Lung microvascular endothelial cell (primary cell): ENCODE measurements at places on chromosomes 7 and 10. TPM values are rescaled to one million over a fixed set of nuclear protein-coding genes. Genes with fewer than 3 reads are reported as not detected.

GRCh38 chr7:55365205-55365674 is at the start of gene LANCL2:
LANCL2 (plus strand) TSS chr7:55365337; CDS start chr7:55366026, 689 bp downstream.
- DNase-seq = peak; percentile 40

DNA sequence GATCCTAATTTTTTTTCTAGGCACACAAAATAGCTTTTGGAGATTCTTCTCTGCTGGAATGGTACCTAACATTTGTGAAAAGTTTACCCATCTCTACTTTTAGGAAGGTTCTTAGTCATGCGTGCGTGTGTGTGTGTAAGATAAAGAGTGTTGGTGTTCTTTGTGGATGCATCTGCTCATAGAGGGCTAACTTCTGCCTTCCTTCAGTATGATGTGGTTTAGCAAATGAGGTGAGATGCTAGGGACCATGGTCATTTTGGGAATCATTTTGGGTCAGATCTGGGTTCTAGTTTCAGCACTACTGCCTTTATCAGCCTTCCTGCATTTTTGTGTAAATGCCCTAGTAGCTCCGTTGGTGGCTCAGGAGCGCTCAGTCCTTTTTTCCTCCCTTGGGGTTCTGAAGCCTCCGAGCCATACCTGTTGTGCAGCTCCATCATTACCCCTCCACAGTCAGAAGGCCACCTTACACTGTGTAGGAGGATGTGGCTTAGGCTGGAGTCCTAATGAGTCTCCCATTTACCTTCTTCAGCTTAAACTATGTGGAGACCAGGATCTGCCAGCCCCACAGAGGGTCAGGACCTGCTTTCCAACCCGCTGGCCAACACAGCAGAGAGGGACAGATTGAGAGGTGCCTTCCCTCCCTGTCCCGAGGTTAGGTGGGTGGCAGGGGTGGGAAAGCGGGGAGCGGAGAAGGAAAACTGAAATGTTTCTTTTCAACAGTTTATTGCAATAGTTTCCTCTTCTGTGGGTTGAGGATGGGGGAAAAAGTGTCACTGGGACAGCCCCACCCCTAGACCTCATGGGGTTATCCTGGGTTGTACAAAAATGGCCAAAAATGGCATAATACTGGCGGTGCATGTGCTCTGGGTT is 31.2 kb downstream of the TSPAN14 start:
- no peak for DNase-seq

DNA sequence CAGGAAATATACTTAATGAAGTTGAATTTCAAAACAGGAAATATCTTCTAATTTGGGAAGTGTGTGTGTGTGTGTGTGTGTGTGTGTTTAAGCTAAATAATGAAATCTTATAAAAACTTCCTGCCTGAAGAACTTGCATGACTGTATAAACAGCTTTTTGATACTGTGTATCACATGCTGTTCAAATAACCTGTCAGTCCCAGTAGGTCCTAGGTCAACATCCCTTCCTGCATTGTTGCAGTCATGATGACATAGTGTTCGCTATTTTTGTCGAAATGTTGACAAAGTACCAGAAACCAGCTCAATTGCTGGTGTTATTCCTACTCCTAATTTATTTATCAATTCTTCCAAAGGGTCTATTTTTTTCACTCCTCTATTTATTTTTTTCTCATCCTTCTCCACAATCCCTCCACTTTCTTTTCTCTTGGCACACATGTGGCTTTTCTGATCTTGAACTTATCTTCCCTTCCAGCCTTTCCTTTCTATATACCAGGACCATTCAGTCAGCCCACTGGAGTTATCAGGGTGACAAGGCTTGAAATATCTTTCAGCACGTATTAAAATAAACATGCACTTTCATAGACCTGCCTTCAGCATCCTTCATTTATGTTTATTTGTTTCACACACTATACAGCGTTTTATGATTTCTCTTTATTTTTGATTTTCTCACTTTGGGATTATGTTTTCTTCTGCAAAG is 115.8 kb downstream of the PLXDC2 start:
- no peak for DNase-seq

DNA sequence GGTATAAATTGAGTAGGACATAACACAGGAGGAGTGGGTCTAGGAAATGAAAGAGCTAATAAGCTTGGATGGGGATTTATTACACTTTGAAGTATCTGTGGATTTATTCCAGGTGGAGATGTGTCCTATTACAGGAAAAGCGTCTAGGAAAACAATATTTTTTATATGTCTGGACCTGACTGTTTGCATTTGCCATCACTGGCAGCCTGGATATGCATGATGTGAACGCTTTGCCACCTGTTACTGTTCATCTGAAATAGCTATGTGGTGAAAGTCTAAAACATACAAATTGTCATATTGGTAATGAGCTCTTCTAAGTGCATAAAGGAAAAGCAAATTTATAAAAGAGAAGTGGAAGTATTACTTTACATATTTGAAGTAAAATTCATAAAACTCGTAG is 31.6 kb upstream of the AGMO start:
- DNase-seq = no peak

DNA sequence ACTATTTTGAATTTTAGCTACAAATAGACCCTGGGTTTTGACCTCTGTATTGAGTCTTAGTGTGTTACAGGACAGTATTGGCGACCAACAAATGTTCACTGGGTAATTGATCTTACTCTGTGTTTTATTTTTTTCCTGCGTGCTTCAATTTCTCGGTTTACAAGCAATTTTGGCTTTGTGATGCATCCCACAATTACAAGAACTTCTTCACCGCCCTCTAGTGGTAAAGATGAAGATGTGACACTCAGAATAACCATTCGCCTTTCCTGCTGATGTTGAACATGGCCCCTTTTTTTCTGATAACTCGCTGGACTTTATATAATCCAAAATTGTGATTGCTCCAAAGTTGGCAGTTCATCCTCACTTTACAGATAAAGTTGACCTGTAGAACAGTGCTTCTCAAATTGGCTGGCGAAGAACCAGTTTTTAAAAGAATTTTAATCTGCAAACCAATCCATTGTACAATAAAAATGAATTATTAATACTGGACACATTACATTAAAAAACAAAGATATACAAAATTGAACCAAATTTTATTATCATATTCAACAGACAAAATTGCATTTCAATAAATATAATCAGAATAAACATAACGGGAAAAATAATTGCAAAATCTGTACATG is 20.2 kb upstream of the SMC3 start:
- DNase-seq = peak; percentile 78

DNA sequence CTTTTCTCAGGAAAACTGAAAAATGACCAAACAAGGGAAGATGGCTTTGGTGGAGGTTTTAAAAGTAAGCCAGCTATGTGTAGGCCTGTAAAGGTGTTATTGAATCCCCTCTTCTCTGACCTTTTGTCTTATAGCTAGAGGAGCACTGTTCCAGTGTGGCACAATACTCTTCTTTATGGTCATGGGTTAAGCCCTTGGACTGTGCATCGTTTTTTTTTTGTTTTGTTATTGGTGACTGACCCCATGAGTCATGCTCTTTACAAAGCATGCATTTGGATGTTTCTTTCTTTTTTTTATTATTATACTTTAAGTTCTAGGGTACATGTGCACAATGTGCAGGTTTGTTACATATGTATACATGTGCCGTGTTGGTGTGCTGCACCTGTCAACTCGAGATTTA is 19.6 kb upstream of the FAM25A start:
- no peak for DNase-seq

- DNase-seq = no peak
Observed at GRCh38 chr7:70953331-70953741, 178.6 kb upstream of the GALNT17 start.

DNA sequence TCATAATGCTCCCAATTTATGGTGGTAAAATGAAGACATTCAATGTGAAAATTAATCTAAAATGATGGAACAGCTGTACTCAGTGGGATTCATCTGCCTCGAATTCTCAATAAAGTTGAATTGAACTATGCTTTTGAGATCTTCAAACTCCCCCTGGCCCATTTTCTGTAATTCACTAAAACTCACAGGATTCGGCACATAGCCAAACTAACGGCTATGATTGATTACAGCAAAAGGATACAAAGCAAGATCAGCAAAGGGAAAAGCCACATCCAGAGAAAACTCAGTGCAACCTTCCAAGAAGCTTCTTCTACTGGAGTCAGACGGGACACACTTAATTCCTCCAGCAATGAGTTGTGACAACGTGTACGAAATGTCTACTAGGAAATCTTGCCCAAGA is 307.5 kb downstream of the CNTNAP2 start:
- no peak for DNase-seq

DNA sequence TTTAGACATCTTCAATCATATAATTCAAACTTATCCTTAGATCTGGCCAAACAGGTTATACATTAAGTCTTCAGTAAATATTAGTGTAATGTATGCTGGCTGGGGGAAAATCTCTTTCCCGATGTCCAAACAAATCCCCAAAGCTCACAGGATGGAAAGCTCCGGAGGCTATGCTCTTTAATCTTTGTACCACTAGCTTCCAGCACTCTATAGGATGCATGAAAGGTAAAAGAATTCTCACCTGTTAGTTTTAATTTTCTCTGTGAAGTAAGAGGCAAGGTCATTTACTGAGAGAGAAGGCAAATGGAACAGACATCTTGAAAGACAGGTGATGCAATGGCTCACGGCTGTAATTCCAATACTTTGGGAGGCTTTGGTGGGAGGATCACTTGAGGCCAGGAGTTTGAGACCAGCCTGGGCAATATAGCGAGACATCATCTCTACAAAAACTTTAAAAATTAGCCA is 99.8 kb upstream of the KIF5B start:
- no peak for DNase-seq

- peak; percentile 16 for DNase-seq
Observed at GRCh38 chr7:142866361-142867096, 11.7 kb downstream of the EPHB6 start.

- DNase-seq = no peak
Observed at GRCh38 chr10:86301971-86302370, 64.6 kb downstream of the GRID1 start.

GRCh38 chr10:100986952-100987684 is at the start of the genes MRPL43 and TWNK:
MRPL43 (minus strand) TSS chr10:100987497; CDS start chr10:100987443, 54 bp downstream.
TWNK (plus strand) TSS chr10:100987543; CDS start chr10:100988211, 668 bp downstream.
- DNase-seq = peak; percentile 81

- no peak for DNase-seq
Observed at GRCh38 chr7:14806891-14807290, 95.7 kb downstream of the DGKB start.

GHRHR gene
- not detected in 2 replicates for total RNA-seq

DENND10 gene
- total RNA-seq = 48.4 and 56.3 TPM in 2 replicates

TM9SF3 gene
- 63.9 and 86.7 TPM in 2 replicates for total RNA-seq

PKD2L1 gene
- total RNA-seq = not detected in 2 replicates
